Activated CD8-positive, alpha-beta memory T cell treated with anti-CD3 and anti-CD28 coated beads for 1 hour (primary cell): ENCODE measurements at places on chromosomes 12 and 14.
A peak's percentile ranks its signal among the peaks of the same experiment; 100 is the strongest.

DNA sequence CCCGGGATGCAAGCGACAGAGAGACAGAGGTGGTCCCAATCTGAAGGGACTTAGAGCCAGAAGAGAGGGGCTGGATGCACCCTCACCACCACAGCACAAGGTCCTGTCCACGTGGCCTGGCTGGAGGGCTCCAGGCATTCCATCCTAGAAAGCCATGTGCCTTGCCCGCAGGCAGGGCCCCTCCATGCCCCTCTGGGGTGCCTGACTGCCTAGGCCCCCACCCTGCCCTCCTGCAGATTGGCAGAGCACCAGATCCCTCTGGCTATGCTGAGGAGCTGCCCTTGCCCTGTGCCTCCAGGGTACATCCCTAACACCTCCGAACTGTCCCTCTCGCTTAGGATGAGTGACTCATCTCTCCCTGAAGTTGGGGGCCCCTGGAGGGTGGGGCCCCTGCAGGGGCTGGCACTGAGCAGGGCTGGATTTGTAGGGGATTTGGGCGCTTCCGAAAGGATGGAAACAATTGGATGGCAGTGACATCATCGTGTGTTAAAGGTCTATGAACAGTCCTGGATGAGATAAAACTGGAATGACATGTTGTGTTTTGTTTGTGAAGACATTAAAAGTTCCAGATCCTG, 50.9 kb downstream of the CHGA start:
- DNase-seq = no peak

GRCh38 chr14:62001963-62002362, 239.7 kb downstream of the SNAPC1 start:
- no peak for DNase-seq

DNA sequence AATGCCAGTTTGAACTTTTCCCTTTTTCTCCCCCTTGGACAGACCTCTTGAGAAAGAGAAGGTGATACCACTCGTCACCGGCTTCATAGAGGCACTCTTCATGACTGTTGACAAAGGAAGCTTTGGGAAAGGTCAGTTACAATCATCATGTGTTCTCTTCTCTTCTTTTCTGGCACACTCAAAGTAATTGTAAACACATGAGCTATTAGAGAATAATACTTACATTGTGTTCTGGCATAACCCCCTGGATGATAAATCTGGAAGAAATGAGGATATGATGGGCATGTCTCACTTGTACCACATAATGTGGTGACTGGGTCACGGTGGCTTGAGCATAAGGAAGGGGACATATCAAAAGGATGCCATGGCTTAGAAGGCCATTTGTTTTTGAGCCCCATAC, 20.0 kb downstream of the UTP20 start:
- no peak for DNase-seq

DNA sequence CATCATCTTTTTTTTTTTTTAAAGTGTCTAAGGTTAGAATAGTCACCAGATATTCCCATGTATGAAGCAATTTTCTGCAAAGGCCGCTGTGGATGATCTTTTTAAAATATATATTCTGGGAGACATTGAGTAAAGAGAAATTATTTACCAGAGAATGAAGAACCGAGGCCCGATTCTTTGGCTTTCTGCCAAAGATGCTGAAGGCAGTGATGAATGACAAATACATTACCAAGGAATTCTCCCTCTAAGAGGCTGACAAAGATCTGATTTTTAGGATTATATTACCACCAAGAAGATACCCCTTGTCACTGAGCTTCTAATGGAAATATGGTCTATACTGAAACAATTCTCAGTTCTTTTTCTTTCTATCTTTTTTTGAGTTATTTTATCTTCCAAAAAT, 336.8 kb downstream of the NAV3 start:
- no peak for DNase-seq

- no peak for DNase-seq
Observed at GRCh38 chr12:132955094-132956010, 754 bp downstream of the ZNF605 start.

GRCh38 chr12:96069511-96070231, 34.3 kb upstream of the LTA4H start:
- no peak for DNase-seq

- no peak for DNase-seq
Observed at GRCh38 chr12:104890476-104891096, 67.5 kb downstream of the SLC41A2 start.

DNA sequence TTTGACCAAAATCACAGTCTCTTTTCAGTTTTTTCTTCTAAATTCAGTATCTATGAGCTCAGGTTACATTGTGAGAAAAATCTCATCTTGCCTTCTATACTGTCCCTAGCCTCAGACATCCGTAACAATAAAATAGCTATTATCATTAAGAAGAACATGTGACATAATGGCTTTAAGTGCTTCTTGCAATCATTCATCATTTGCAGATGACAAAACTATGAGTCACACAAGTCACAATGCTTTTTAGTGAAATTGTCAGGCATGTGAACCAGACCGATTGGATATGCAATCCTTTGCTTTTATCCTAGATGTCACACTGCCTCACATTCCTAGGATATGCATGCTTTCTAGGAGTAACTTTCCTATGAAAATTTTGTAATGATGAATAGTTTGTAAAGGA, 313.1 kb downstream of the SLC6A15 start:
- no peak for DNase-seq

- DNase-seq = no peak
Observed at GRCh38 chr12:12901158-12901791, 9.9 kb downstream of the GPRC5A start.

DNA sequence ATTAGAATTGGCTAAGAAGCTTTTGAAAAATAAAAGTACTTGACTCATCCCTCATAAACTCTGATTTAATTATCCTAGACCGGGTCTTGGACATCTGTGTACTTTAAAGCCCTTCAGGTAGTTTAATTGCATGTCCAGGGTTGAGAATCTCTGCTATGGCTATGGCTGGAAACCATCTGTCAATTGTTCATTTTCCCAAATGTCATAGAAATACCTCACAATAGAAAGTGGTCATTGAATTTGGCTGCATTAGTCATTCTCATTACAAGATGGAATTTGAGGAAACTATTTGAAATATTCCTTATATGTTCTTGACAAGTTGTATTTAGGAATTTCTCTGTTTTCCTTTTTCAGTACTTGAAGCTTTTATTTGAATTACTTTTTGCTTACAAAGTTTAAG, 111.3 kb downstream of the TSHR start:
- no peak for DNase-seq

GRCh38 chr14:91258011-91258618, 13.6 kb upstream of the GPR68 start:
- DNase-seq = no peak

DNA sequence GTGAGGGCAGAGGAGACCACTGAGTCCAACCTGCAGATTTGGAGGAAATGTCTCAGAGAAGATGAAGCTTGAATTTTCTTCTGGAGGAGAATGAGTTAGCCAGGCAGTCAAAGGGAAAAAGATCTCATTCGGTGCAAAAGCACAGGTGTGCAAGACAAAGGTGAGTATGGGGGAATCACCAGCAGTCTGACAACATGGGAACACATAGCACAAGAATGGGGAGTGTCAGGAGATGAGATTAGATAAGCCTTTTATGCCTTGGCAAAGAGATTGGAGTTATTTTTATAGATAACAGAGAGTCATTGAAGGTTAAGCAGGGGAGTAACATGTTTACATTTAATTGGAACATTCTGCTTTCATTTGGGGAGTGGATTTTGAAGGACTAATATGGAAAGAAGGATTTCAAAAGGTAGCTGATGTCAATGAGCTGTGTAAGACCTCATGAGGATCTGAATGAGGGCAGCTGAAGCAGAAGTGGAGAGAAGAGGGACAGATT, 171.3 kb upstream of the NTF3 start:
- DNase-seq = no peak

GRCh38 chr12:75048767-75049166, 160.9 kb downstream of the KCNC2 start:
- no peak for DNase-seq

GRCh38 chr12:55664826-55665225, 28.1 kb downstream of the OR10P1 start:
- no peak for DNase-seq

GRCh38 chr14:21382095-21382494, 1.7 kb downstream of the SUPT16H start:
- DNase-seq = no peak

- no peak for DNase-seq
Observed at GRCh38 chr12:3897371-3897971, 24.3 kb upstream of the PARP11 start.

- DNase-seq = no peak
Observed at GRCh38 chr12:52162981-52163380, 28.8 kb downstream of the KRT80 start.

- DNase-seq = peak; percentile 11
Observed at GRCh38 chr14:58152014-58152857, at the start of gene ARMH4. ARMH4 (minus strand) TSS chr14:58152213; CDS start chr14:58139358, 12,855 bp downstream.

DNA sequence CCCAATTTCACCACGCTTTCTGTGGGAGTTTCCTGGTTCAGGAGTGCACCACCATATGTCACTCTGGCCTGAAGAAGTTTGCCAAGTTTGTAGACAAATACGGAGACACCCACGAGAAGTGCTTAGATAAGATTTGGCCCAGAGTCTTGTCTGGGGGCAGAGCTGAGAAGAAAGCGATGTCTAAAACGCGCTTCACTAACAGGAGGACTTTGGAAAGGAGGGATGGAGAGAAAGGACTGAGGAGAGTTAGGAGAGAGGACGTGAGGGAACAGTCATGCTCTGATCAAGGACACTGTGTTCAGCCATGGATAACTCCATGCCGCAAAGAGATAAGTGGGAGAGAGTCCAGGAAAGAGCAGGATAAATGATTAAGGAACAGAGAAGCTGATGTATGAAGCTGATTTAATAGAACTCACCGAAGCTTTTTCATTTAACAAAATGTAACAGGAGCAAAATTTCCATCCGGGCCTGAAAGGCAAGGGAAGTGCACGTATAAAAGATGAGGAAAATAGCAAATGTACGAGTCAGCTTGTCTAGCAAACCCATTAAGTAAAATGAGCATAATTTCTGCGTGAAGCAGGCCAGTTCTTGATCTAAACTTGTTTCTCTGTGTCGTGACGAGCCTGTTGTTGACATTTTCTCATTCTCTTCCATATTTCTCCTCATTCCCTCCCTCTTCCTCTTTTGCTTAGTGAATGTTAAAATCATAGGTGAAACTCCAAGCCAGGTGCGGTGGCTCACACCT, 23.4 kb upstream of the MAP3K9 start:
- no peak for DNase-seq

DNA sequence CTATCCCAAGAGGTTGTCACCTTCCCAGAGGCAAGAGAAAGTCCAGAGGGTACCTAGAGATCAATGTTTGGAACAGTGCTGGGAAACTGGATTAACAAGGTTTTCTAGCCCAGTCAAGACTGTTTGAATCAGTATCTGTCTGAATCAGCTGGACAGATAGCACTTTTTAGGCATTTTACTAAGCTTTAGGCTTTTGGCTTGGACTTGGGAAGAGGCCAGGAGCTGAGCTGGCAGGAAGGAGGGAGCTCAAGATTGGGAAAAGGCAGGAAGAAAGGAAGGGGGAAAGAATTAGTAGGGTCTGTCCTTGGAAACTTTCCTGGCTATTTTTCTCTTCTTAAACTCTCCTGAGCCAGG, 8.3 kb downstream of the IKZF4 start:
- DNase-seq = no peak

- DNase-seq = no peak
Observed at GRCh38 chr12:30813525-30814294, 59.0 kb upstream of the CAPRIN2 start.

- DNase-seq = no peak
Observed at GRCh38 chr14:56891226-56891625, 80.9 kb upstream of the OTX2 start.

GRCh38 chr14:104919993-104920315, 4.7 kb upstream of the PLD4 start:
- DNase-seq = no peak

GRCh38 chr14:101895256-101895655, 69.1 kb upstream of the DYNC1H1 start:
- DNase-seq = no peak

- no peak for DNase-seq
Observed at GRCh38 chr12:111093428-111094142, 173.2 kb upstream of the MYL2 start.

DNA sequence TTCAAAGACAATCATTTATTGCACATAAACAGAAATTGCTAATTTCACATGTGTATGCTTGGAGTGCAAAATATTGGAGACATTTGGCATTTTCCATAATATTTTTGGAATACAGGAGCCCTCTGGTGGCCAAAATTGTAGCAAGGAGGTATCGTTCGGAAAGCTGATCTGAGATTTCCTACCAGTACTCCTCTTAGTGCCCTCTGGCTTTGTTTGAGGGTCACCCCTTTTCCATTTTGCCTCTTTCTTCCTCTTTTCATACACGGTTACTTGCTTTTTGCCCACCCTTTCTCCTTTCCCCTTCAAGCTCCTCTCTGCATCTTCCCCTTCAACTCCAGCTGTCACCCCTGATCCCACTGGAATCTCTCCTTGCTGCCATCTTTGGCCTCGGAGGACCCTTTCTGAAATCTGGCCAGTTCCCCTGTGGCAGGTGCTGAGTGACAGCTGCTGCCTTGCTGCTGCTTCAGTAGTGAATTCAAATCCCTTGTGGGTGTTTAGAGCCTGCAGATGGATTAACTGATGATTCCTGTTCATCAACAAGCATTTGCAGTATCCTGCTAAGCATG, 164.6 kb upstream of the PARP11 start:
- DNase-seq = no peak

- no peak for DNase-seq
Observed at GRCh38 chr14:59600211-59600945, 23.8 kb upstream of the CCDC175 start.

GRCh38 chr12:105806400-105806770, 332.4 kb downstream of the NUAK1 start:
- no peak for DNase-seq

DNA sequence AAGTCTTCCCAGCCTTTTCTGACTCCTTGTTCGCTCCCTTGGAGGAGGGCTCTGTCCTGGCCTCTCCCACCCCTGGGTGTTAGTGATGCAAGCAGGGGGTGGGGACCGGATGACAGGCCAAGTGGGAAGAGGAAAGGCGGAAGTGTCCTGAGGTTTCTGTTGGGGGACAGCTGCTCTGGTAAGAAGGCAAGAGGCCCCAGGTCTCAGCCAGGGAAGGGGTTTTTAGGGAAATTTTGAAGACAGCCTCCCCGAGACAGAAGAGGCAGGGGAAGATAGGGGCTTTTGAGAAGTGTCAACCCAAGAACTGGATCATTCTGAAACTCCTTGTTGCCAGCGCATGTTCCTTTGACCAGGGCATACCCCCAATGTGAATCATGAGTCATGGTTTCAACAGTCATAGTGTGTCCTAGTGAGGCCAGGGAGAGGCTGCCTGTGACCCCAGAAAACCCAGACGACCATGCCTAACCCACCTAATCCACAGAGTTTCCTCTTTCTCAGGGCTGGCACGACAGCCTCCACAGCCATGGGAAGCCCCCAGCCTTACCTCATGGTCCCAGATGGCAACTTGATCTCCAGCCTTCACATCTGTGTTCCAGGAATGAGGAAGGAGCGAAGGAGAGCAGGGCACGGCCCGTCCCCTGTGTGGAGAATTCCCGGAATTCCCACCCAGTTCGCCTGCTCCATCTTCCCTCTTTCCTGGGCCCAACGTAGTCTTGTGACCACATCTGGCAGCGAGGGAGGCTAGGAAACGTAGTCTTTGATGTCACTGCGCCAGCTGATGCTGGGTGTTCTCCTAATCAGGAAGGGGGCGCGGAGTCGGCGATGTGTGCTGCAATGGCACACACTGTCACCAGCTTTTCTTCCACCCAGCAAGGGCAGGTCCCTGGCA, 4.9 kb upstream of the GPR132 start:
- no peak for DNase-seq
